T follicular helper cell (primary cell): ENCODE measurements at places on chromosomes 7 and 10.

DNA sequence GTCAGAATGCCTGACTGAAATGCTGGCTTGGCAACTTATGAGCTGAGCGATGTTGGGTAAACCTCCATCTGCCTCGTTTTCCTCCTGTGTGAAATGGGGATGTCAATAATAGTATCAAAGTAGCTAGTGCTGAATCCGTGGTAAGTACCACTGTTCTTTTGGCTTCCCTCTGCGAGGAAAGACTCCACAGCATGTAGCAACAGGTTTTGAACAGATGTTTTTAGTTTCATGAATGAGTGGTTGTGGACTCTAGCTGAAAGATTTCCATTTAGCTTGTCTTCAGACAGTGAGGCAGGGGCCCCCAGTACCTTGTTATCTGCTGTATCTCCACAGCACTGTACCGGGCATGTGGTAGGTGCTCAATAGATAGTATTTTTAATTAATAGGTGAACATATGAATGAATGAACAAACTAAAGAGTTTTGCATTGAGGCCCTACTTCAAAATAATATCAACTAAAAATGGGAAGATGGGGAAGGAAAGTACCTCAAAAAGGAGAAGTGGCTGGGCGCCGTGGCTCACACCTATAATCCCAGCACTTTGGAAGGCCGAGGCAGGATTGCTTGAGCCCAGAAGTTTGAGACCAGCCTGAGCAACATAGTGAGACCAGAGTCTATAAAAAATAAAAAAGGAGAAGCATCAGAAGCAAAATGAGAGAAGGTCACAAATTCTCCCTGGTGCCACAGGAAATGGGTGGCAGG, 5.6 kb upstream of the DLG5 start:
- no peak for DNase-seq

GRCh38 chr7:77967429-77967828, 168.9 kb downstream of the PHTF2 start:
- no peak for DNase-seq

GRCh38 chr10:24723386-24723787, 300 bp downstream of the ARHGAP21 start:
- no peak for DNase-seq

DNA sequence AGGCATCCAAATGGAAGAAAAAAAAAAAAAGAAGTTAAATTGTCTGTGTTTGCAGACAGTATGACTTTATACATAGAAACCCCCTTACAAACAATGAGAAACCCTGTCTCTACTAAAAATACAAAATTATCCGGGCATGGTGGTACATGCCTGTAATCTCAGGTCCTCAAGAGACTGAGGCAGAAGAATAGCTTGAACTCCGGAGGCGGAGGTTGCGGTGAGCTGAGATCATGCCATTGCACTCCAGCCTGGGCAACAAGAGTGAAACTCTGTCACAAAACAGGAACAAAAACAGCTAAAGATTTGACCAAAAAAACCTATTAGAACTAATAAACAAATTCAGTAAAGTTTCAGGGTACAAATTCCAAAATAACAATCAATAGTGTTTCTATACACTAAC, 385.8 kb upstream of the GRM3 start:
- DNase-seq: no peak

GRCh38 chr10:69957886-69958555, 94.6 kb upstream of the MACROH2A2 start:
- no peak for DNase-seq

DNA sequence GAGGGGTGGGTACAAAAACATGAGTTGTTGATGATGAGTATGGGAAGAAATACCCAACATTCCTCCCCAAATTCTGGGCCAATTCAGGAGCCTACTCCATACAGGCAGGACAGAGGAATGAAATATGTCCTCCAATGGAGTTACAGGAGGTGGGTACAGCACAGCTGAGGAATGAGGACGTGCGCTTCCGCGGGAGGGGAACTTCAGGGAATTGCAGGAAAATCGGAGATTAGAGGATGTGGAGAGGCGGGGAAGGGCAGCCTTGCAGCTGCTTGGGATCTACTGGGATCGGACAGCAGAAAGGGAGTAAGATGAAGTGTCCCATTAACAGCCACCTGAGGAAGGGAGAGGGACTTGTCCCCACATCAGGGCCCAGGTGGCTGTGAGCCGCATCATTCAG, 50.2 kb downstream of the PDIA4 start:
- DNase-seq: no peak

GRCh38 chr10:126776168-126776567, 105.7 kb upstream of the C10orf90 start:
- no peak for DNase-seq

GRCh38 chr10:31618541-31619291, 299.7 kb downstream of the ZEB1 start:
- DNase-seq: no peak

DNA sequence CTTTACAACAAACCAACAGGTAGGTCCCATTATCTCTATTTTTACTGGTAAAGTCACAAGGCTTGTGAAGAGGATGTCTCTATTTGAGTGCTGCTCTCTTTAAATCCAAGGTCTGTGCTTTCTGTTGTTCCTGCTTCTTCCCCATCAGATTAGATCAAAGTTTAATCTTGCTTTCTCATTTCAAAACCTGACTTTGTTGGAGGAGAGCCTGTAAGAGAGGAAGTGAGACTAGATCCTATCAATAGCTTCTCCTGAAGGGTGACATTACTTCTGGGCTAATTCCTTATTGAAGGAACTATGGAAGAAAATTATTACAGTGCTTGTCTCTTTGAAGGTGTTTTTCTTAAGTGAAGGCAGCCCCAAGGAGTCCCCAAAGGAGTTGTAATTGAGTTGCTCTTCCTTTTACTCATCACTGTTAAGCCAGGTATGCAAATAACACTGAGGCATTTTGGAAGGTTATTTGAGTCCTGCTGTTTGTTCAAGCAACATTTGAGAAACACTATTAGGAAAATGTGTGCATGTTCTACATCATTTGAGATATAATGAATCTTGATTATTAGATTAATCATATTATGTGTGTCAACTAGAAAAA, 146.2 kb upstream of the MBL2 start:
- no peak for DNase-seq

- no peak for DNase-seq
Measured at GRCh38 chr10:65275296-65275695, 1650.5 kb upstream of the LRRTM3 start.

DNA sequence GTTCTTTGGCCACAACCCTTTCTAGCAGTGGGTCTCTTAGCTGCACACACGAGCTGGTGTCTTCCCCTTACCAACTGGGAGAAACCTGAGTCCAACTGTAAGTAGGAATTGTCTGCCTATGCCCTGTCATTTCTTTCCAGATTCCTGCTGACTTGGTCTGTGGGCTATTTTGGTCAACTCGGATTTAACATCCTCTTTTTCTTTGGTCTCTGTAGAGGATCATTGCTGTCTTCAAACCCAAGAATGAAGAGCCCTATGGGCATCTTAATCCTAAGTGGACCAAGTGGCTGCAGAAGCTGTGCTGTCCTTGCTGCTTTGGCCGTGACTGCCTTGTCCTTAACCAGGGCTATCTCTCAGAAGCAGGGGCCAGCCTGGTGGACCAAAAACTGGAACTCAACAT, 10.3 kb downstream of the PI4K2A start:
- no peak for DNase-seq

DNA sequence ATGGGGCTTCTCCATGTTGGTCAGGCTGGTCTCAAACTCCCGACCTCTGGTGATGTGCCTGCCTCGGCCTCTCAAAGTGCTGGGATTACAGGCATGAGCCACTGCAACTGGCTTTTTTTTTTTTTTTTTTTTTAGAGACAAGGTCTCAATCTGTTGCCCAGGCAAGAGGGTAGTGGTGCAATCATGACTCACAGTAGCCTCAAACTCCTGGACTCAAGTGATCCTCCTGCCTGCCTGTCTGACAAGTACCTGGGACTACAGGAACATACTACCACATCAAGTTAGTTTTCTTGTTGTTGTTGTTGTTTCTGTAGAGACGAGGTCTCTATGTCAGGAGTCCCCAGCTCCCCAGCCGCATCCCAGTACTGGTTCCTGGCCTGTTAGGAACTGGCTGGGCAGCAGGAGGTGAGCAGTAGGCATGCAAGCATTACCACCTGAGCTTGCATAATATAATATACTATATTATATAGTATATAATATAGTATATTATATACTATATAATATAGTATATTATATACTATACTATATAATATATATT, 55.7 kb downstream of the TPK1 start:
- DNase-seq: no peak

DNA sequence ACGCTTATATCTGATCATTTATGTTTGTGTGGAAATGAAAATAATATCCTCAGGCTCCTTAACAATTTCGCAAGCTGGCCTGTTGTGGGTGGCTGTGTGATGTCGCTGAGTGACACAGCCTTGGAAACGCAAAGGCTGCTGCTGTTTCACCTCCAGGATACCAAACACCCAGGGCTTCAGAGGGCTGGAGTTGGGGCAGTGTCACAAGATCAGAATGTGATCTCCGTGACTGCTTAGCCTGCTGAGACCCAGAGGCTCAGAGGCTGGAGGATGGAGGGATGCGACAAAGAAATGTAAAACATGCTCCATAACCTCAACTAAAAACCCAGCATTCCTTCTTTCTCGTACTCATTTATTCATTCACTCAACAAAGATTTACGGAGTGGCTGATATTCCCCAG, 37.2 kb upstream of the BMPER start:
- no peak for DNase-seq

DNA sequence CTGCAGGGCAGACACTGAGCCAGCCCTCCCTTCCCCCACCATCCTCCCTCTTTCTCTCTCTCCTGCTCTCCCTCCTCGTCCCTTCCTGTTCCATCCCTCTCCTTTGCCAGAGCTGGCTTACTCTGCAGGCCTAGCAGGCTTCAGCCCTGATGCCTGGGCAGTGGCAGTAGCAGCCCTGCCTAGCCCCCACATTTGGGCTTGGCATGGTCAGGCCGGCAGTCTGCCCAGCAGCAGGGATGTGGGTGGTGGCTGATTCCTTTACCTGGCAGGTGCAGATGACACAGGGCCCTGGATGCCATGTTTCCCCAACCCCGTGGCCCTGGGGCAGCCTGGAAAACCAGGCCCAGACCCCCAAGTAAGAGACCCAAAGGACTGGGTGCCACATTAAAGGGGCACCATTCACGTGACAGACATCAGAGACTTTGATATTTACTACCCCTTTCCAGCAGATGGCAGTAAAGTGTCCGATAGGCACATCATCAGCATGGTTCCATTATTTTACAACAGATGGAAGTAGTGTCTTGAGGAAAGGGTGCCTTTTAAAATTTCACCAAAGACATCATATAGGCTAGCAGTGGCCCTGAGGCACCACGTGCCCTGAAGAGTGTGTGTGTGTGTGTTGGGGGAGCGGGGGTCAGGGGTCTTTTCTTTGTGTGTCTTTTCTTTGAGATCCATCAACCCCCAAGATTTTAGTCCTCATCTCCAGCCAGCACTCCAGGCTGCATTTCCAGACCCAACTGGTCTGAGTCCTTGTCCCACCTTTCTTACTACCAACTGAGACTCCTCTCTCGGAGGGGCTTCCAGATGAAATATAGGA, 5.9 kb downstream of the KCP start:
- no peak for DNase-seq

DNA sequence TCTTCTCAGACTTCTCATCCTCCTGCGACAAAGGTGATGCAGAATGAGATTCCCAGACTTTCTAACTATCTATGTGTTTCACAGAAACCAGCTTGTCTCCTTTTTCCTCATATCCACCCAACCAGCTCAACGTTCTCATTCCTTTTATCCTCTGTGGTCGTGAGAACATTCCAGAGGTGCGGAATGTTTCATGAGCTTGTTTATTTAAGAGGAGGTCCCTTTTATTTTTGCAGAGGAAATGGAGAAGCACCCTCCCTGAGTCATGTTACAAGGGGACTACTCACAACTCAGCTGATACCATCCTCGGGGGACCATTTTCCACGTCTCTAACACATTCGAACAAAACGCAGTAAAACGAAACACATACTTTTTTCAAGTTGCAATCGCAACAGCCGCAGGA, 93.2 kb downstream of the ZRANB1 start:
- DNase-seq: no peak

DNA sequence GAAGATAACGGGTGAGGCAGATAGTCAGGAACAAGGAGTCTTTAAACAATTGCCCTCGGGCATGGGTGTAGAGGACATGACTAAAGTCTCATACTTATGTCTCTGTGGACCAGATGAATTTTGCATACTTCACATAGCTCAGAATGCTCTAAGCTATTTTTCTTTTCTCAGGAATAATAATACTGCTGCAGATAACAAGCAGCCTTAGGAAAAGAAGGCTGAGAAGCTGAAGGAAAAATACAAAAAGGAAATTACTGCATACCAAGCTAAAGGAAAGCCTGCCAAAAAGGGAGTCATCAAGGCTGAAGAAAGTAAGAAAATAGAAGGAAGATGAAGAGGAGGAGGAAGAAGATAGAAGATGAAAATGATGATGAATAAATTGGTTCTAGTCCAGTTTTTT, 13.4 kb upstream of the ERCC6 start:
- no peak for DNase-seq

GRCh38 chr7:77537778-77538280, 734 bp downstream of the PTPN12 start:
- DNase-seq: no peak

GRCh38 chr10:119703903-119704508, 21.8 kb upstream of the INPP5F start:
- DNase-seq: no peak

GRCh38 chr7:102205915-102206314, 80.8 kb upstream of the SH2B2 start:
- no peak for DNase-seq

DNA sequence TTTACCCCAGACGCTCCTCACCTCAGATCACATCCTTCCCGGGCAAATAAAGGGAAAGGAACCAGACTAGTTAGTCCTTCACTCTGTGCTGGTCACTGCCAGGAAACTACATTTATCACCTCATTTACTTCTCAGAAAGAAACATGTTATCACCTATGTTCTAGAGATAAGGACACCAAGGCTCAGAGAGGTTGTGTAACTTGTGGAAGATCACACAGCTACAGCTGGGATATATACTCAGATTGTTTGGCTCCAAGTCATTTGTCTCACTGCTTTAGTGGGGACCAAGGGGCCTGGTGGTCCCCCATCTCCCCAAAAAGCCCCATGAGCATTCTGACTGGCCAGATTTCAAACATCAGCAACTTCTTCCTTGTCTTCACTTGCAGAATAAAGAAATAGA, 17.5 kb upstream of the BTBD16 start:
- DNase-seq: no peak

GRCh38 chr10:3936422-3937040, 151.5 kb upstream of the KLF6 start:
- no peak for DNase-seq

GRCh38 chr7:33909318-33909717, 4.0 kb downstream of the BMPER start:
- no peak for DNase-seq

- DNase-seq: no peak
Measured at GRCh38 chr10:91887272-91888076, 21.8 kb downstream of the FGFBP3 start.

- DNase-seq: no peak
Measured at GRCh38 chr7:139915268-139915863, 86.3 kb downstream of the TBXAS1 start.

DNA sequence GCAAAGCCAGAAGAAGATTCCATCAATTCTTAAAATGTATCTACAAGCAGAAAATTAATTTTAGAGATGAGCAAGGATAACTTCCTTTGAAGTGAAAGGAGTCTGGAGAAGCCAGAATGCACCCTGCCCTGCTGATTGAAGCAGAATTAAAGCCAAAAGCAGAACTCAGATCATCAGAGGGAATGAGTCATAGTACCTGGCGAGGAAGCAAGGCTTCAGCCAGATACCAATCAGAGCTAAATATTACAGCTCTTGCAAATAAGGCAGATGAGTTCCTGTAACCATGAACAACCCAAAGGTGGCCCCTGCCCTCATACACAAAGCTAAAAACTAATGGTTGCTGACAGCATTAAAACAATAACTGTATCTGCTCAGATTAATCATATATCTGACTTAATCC, 10.4 kb downstream of the HTR7 start:
- DNase-seq: no peak

- DNase-seq: no peak
Measured at GRCh38 chr10:104659809-104660208, 18.7 kb downstream of the SORCS3 start.
